ENCODE measurements at places on chromosomes 12 and 14. TPM values are rescaled to one million over a fixed set of nuclear protein-coding genes. Genes with fewer than 3 reads are reported as not detected.

The CLEC2A gene
- polyA plus RNA-seq: not detected

The LRRC10 gene
- polyA plus RNA-seq: 3.4 TPM

The SNW1 gene
- polyA plus RNA-seq: 23.3 TPM

The USP15 gene
- 26.7 TPM for polyA plus RNA-seq

The NINJ2 gene
- polyA plus RNA-seq: 25.7 TPM

The SART3 gene
- 18.3 TPM for polyA plus RNA-seq

- peak; percentile 60 for DNase-seq
Measured at GRCh38 chr14:75459099-75459741, 31.4 kb downstream of the JDP2 start.

GRCh38 chr12:72957454-72957853, 685.3 kb downstream of the TRHDE start:
- no peak for DNase-seq

- DNase-seq: no peak
Measured at GRCh38 chr12:132375747-132376463, 46.5 kb upstream of the GALNT9 start.

DNA sequence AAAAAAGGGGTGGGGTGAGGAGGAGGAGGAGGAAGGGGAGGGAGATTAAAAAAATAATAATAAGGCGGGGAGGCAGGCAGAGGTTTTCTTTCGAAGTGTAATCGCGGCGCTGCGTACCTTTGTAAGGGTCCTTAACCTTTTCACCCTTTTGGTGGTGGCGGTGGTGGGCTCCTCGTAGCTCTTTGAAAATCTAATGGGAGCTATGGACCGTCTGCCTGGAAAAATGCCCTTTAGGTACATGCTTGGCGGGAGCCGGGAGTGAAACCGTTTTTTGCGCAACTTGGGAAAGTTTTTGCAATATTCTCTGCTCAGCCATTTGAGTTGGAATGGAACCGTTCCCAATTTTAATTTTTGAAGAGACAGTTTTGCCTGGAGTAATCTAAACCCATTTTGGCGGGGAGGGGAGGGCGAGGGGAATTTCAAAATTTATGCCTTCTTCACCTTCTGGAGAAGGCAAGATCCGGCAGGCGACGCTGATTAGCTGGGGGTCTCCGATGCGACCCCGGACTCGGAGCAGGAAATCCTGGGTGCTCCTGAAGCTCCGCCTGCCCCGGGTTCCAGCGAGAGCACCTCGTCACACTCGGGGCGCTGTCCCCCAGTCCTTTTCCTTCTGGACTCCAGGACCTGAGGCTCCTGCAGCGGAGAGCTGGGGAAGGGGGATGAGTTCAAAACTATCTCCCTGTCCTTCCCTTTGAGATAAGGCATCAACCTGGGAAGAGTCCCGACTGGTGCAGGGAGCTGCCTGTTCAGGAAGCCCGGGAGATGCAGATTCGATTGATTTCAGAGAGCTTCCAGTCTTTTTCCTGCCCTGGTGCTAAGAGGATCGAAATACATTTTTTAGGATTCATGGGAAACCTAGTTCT, 74.6 kb upstream of the TBX5 start:
- DNase-seq: no peak

DNA sequence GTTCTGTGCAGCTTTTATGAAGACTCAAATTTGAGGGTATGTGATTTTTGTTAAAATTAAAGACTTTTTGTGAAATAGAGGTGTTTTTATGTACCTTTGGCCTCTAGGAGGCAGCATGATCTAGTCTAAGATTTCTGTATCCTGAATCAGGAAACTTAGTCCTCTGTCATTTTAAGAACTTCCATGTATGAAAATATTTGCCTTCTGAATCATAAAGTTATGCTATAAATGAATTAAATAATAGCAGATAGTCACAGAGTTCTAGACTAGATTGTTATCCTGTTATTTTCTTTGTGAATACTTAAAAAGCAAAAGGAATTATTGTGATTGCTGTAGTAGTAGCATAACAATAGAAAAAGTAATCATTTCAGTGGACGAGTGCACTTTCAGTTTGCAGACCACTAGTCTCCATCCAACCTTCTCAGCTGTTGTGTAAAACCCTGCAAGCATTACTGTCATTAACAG, 56.3 kb downstream of the FGD4 start:
- DNase-seq: no peak

DNA sequence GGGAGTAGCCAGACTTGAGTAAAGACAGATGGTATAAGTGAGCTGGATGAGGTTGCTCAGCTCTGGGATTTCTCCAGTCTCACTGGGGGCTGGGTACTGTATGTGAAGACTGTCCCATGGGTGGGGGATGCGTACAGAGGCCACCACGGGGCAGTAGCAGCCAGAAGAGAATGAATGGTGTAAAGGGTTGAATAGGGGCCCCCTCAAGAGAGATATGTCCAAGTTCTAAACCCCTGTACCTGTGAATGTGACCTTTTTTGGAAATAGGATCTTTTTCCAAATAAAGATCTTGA, 21.8 kb upstream of the BCDIN3D start:
- DNase-seq: no peak

GRCh38 chr12:47868552-47869031, 36.2 kb downstream of the VDR start:
- no peak for DNase-seq

DNA sequence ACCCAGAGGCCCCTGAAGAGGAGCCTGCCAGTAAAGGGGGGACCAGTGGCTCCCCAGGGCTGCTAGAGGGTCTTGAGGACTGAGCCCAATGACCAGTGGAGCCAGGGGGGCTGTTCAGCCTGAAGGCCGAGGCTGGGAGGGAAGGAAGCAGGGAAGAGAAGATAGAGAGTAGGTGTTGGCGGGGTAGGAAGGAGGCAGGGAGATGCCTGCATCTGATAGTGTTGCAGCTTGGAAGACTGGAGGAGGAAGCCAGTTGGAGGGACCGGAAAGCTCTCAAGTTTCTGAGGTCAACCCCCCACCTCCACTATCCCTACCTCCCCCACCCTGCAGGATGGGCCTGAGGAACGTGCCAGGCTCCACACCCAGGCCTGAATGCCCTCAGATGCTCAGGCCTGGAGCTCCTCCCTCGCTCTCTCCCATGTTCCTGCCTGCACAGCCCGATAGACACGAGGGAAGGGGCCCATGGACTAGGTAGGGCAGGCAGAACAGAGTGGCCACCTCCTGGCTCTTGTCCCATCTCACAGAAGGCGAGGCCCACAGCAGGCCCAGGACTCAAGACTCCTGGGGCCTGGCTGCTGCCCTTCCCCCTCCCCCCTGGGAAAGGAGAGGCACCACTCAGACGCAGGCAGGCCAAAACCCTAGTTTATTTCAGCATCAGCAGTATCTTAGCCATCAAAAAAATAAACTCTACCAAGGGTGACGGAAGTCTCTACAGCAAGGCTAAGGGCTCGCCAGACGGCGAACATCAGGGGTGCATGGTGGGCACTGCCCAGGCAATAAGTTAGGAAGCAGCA, 3.4 kb downstream of the CKB start:
- DNase-seq: no peak

DNA sequence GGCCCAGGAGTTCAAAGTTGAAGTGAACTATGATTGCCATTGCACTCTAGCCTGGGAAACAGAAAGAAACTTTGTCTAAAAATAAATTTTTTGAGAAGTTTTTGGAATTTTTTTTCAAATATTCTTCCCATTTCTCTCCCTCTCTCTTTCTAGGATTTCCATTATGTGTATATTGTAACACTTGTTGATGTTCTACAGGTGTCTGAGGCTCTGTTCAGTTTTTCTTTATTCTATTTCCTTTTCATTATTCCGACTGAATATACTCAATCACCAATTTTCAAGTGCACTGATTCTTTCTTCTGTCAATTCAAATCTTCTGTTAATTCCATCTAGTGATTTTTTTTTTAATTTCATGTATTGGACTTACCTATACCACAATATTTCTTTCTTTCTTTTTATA, 48.3 kb upstream of the SLC6A15 start:
- no peak for DNase-seq

- DNase-seq: no peak
Measured at GRCh38 chr12:93758801-93759373, 81.7 kb downstream of the CRADD start.

- DNase-seq: no peak
Measured at GRCh38 chr14:37140176-37140575, 32.2 kb downstream of the SLC25A21 start.

GRCh38 chr12:6459004-6459337, 7.1 kb downstream of the TAPBPL start:
- no peak for DNase-seq

GRCh38 chr14:24958271-24958670, 91.7 kb downstream of the STXBP6 start:
- no peak for DNase-seq

DNA sequence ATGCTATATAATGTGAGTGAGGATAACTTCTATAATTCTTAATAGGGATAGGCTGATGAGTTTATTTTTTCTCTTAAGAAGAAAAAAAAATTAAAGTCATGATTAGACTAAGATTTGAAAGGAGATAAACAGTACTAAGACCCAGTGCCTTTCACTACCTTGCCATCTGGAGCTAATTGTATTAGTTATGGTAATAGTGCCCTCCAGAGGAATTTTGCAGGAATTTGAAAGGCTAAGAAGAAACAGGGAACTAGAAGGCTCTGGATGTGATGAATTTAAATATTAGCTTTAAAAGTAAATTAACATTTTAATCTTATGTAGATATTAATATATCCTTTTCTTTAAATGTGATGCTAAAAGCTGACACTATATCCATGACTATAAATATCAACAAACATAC, 36.6 kb upstream of the PIK3C2G start:
- no peak for DNase-seq

- DNase-seq: no peak
Measured at GRCh38 chr12:124351422-124351821, 56.5 kb downstream of the RFLNA start.

GRCh38 chr12:50174971-50175715, 8.0 kb upstream of the CERS5 start:
- peak; percentile 52 for DNase-seq

DNA sequence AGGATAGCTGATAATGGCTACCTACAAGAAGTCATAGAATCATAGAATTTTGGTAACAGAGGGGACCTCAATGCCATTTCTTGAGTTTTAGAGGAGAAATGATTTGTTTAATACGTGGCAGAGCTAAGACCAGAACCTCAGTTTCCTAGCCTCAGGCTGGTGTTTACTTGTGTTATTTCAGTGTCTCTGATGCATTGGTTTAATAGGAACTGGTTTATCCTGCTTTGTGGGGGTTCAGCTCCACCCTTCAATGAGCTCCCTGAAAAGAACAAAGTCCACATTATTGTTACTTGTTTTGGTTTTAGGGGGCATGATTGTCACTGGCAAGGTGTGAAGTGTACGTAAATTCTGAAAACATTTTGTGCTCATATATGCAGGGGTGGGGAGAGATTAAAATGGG, 55.4 kb downstream of the AKAP6 start:
- no peak for DNase-seq
